ENCODE measurements at places on chromosomes 11 and 22.
A peak's percentile ranks its signal among the peaks of the same experiment; 100 is the strongest.

DNA sequence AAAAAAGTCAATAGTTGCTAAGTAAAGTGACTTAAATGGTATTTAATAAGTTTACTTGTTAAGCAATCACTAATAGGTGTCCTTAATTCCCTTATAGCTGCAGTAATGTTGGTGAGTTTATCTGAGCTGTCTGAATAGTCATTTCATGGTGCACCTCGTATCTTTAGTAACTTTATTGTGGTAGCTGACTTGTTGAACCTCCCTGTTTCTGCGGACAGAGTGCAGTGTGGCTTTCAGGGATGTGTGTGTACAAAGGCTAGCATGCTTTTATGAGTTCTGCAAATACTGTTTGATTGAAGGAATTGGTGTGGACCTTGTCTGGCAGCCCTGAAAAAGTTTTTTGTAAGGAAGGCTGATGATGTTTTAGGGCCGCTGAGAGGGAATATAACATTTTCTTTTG is 2.6 kb downstream of the ZNRF3 start:
- H3K4me1 ChIP-seq: peaks cover 14% of the 10 kb centered on the region
- DNase-seq: no peak
- H3K4me3 ChIP-seq: no peak overlapping the region
- no peaks in the 10 kb centered on the region for H3K36me3 ChIP-seq
- no peak overlapping the region for H3K27ac ChIP-seq

- peaks cover 7% of the 10 kb centered on the region for H3K27me3 ChIP-seq
- peaks cover 19% of the 10 kb centered on the region for H3K36me3 ChIP-seq
- DNase-seq: no peak
- peak overlapping the region; percentile 90 for H3K27ac ChIP-seq
- H3K4me1 ChIP-seq: peaks cover 30% of the 10 kb centered on the region
- H3K4me3 ChIP-seq: peak overlapping the region; percentile 94
Observed at GRCh38 chr11:34104680-34105078, 750 bp upstream of the NAT10 start.

- H3K4me3 ChIP-seq: no peak overlapping the region
- no peak for DNase-seq
- peaks cover 5% of the 10 kb centered on the region for H3K27me3 ChIP-seq
- H3K27ac ChIP-seq: no peak overlapping the region
Observed at GRCh38 chr22:44309137-44309536, 3.6 kb downstream of the SHISAL1 start.

GRCh38 chr11:93783765-93784144 is 327 bp upstream of the MED17 start:
- H3K4me1 ChIP-seq: peaks cover 25% of the 10 kb centered on the region
- H3K27ac ChIP-seq: peak overlapping the region; percentile 88
- peaks cover 16% of the 10 kb centered on the region for H3K36me3 ChIP-seq

DNA sequence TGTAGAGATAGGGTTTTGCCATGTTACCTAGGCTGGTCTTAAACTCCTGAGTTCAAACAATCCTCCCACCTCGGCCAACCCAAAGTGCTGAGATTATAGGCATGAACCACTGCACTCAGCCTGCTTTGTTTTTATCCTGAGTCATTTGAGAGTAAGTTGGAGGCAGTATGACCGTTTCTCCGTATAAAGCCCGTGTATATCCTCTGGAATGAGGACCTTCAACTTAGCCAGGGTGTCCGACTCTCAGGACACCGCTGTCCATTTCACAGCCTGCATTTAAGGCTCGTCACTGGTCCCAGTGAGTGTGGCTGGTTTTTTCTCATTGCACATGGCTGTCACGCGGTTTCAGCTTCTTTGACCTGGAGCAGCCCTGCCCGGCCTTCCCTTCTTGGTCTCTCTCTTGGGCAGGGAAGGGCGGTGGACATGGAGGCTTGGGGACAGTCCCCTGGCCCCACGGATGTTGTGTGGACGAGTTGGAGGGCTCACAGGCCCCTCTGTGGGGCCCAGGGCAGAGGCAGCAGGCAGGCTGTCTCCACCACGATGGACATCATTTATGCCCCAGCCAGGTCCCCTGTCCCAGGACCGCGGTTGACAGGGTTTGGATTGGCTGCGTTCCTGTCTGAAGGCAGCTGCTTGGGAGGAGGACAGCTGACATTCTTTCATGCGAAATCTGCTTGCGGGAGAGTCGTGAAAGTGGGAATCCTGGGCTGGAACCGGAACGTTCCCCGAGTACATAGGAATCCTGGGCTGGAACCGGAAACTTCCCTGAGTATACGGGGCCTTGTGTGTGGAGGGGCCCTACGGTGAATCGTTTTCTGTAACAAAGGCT is 93.3 kb downstream of the KCNQ1 start:
- no peak overlapping the region for H3K27ac ChIP-seq
- H3K27me3 ChIP-seq: peaks cover 8% of the 10 kb centered on the region
- no peak for DNase-seq
- H3K4me1 ChIP-seq: peaks cover 6% of the 10 kb centered on the region
- H3K4me3 ChIP-seq: no peak overlapping the region

GRCh38 chr11:118614511-118614910 is 7.1 kb downstream of the PHLDB1 start:
- H3K27ac ChIP-seq: no peak overlapping the region
- H3K27me3 ChIP-seq: peaks cover 15% of the 10 kb centered on the region
- H3K4me3 ChIP-seq: peak overlapping the region; percentile 31
- DNase-seq: no peak
- peaks cover 23% of the 10 kb centered on the region for H3K36me3 ChIP-seq

GRCh38 chr11:70138403-70138802 is 60.3 kb downstream of the ANO1 start:
- no peak overlapping the region for H3K27ac ChIP-seq
- H3K27me3 ChIP-seq: peaks cover 8% of the 10 kb centered on the region
- no peaks in the 10 kb centered on the region for H3K36me3 ChIP-seq
- no peak for DNase-seq
